ENCODE measurements at places on chromosomes 1 and 21.

- DNase-seq = peak; percentile 32
Observed at GRCh38 chr1:47616036-47616435, 178.2 kb downstream of the FOXD2 start.

DNA sequence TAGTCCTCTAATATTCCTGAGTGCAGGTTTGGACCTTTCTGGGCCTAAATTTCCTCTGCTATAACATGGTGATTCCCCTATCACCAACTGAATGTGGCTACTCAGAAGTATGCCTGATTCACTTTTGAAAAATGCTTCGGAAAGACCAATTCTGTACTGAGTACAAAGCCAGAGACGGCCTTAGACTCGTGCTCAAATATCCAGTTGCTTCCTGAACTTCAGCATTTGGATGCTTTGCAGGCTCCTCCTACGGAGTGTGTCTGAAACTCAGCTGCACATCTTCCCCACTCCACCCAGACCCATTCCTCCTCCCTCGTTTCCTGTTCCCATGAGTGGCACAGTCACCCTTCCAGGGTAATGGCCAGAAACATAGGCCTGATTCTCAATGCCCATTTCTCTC, 98.4 kb upstream of the GADD45A start:
- DNase-seq = no peak

DNA sequence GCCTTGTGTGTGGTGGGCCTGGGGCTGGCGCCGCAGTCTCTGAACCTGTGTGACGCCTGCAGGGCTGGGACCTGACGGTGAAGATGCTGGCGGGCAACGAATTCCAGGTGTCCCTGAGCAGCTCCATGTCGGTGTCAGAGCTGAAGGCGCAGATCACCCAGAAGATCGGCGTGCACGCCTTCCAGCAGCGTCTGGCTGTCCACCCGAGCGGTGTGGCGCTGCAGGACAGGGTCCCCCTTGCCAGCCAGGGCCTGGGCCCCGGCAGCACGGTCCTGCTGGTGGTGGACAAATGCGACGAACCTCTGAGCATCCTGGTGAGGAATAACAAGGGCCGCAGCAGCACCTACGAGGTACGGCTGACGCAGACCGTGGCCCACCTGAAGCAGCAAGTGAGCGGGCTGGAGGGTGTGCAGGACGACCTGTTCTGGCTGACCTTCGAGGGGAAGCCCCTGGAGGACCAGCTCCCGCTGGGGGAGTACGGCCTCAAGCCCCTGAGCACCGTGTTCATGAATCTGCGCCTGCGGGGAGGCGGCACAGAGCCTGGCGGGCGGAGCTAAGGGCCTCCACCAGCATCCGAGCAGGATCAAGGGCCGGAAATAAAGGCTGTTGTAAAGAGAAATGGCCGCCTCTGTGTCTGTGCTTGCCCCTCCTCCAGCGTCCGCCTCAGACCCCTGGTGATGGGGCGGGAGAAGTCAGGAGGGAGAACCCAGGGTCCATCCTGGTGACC, 788 bp downstream of the ISG15 start:
- peak; percentile 68 for DNase-seq

DNA sequence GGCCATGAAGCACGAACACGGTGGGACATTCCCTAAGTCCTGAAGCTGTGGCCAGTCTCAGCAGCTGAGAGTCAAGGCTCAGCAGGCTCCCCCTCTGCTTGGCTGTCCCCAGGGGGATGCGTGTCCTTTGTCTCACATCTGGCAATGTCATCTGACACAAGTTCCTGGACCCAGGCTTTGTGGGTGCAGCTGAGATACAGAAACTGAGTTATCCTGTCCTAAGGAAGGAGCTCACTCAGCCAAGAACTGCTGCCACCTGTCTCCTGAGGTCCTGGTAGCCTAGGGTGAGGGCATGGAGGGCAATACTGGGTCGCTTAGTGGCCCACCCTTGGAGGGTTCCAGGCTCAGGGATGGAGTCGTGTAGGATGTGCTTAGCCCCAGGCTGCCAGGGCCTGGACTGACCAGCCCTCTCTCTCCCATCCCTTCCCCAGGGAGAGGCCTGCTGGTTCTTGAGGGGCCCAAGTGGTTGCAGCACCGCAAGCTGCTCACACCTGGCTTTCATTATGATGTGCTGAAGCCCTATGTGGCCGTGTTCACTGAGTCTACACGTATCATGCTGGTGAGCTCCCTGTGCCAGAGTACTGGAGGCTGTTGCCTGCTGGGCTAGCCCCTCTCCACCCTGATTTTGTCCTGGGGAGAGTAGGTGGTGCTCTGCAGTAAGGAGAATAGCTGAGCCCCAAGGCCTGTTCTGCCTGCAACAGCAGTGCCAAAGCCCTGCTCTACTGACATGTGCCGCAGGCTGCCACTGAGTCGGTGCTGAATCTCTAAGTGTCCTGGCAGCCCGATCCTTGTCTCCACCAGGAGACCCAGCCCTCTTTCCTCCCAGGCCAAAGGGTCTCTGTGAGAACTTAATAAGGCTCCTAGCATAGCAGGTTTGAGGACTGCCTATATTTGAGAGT, 13.5 kb downstream of the CYP4B1 start:
- no peak for DNase-seq

- no peak for DNase-seq
Observed at GRCh38 chr1:15954316-15954715, 21.6 kb downstream of the ZBTB17 start.

- no peak for DNase-seq
Observed at GRCh38 chr1:94270801-94271203, 33.4 kb upstream of the ARHGAP29 start.

GRCh38 chr1:38044221-38045215, 2.1 kb downstream of the POU3F1 start:
- DNase-seq = no peak

DNA sequence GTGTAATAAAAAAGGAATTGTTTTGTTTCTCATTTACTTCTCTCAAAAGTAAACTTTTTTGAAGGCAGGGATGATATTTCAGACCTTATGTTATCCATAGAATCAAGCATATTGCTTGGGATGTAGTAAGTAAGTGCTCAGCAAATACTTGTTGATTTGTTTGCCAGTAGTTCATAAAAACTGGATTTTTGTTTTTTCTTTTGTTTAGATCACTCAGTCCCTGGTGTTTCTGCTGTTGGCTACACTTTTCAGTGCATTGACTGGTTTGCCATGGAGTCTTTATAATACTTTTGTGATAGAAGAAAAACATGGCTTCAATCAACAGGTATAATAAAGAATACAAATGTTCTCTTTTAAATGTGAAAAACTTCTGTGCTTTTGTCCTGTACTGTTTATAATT, 10.2 kb downstream of the ZMPSTE24 start:
- DNase-seq = no peak

- no peak for DNase-seq
Observed at GRCh38 chr1:111193712-111194480, 6.5 kb downstream of the DENND2D start.

GRCh38 chr1:10986525-10986890, 25.9 kb upstream of the TARDBP start:
- DNase-seq = no peak

DNA sequence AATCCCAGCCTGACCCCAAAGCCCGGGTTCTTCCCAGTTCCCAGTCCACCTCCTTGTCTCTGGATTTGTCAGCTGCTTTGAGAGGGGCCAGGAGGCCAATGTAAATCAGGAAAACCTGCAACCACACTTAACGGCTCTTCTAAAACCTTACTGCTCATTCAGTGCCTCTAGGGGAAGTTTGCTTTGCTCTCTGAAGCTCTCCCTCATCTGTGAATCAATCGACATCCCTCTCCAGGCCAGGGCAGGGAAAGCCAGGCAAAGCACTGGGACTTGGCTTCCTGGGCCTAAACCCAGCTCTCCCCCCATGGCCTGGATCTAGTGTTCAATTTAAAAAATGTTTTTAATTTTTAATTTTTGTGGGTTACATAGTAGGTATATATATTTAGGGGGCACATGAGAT, 9.3 kb downstream of the NKAIN1 start:
- DNase-seq = no peak

DNA sequence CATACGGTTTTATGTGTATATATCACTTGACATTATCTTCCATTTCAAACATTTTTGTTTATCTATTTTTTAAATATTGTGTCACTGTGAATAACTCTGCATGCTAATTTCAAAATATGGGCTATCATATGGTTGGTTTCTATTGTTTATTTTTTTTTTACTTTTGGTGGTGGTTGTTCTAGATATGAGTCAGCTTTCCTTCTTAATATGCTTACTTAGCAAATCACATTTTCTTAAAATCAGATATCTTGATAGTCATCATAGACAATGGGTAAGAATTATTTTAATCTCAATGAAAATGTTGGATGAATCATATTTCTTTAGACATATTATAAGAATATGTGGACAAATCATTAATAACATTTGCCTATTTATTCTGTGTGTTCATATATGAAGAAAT, 881.5 kb downstream of the BRINP3 start:
- DNase-seq = no peak

GRCh38 chr1:10860682-10861081, 64.2 kb upstream of the CASZ1 start:
- DNase-seq = no peak

DNA sequence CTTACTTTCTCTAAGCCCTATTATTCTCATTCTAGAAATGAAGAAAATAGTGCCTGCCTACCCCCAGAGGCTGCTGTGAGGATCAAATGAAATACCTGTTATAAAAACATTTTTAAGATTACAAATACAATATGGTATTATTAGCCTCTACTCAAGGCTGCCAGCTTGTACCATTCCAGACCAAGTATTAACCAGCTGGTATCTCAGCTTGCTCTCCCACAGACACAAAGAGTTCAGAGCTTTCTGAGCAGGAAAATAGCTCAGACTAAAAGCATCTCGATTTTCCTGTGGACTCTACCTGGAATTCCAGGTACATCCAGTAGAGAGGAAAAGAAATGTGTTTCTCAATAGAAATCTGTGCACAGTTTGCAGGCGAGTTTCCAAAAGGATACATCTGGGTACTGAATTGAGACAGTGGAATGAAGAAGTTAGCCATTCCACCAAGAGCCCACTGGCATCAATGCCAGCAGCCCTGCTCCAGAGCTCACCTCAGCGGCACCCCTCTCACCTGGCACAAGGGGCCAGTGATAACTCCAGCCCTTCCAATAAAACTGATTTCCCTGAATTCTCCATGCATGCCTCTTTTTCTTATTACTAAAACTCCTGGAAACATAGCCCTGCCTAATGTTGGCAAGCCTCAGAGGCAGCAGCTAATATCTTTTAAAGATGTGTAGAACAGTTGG, 31.0 kb downstream of the TGFBR3 start:
- no peak for DNase-seq

GRCh38 chr1:53249706-53250105, 11.4 kb upstream of the MAGOH start:
- DNase-seq = no peak

DNA sequence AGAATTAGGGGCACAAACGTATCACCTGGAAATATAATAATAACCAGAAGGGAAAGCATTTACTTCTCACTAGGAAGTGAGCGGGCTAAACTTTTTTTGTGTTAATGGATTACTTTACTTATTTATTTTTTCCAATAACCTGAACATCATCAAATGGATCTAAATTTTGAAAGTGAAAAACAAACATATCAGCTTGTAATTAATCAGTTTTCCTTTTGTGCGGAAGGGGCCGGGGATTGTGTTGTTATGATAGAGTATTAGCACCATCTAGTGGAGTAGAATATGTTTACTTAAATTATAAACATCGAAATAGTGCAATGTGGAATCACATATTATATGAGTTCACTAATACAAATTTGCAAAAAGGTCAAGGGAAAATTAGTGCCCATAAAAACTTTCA, 9.0 kb downstream of the CFH start:
- DNase-seq = no peak

Data from activated CD8-positive, alpha-beta memory T cell treated with anti-CD3 and anti-CD28 coated beads for 24 hours (primary cell).